ENCODE measurements at places on chromosomes 5 and 9. TPM values are rescaled to one million over a fixed set of nuclear protein-coding genes. Genes with fewer than 3 reads are reported as not detected.

The C9orf50 gene
- not detected for total RNA-seq

The IFNB1 gene
- total RNA-seq = not detected

The RABL6 gene
- total RNA-seq = 68.2 TPM

The MOB3B gene
- 17.8 TPM for total RNA-seq

The GRXCR2 gene
- not detected for total RNA-seq

The PAXX gene
- 53.1 TPM for total RNA-seq

The FOXD4 gene
- total RNA-seq = 0.75 TPM

The KLF4 gene
- total RNA-seq = 143 TPM

The MYOZ3 gene
- 1.7 TPM for total RNA-seq

The DOLPP1 gene
- total RNA-seq = 13.2 TPM

The FBLL1 gene
- not detected for total RNA-seq

- H3K4me3 ChIP-seq = no peak overlapping the region
- H3K27ac ChIP-seq = no peak overlapping the region
- DNase-seq = no peak
These were observed 26.7 kb downstream of the FOXI1 start for GRCh38 chr5:170132269-170132975.

DNA sequence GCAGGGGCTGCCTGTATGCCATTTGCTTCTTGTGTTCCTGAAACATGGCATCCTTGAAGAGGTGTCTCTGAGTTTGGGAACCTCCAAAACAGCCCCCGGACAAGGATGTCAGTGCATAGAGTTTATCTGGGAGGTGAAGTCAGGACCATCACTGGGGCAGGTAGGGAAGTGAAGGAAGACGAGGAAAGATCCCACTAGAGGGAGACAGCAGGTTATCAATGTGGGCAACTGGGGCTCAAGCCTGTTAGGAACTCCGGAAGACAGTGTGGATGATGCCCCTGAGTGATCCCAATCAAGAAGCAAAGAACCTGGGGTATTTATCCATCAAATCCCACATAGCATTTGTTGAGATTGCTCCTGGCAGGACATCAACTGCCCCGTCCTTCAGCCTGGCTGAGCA, 233.1 kb downstream of the AGTPBP1 start:
- H3K36me3 ChIP-seq = no peaks in the 10 kb centered on the region
- H3K4me1 ChIP-seq = no peaks in the 10 kb centered on the region
- no peak for DNase-seq
- no peak overlapping the region for H3K27ac ChIP-seq

GRCh38 chr5:134877159-134877558, 3.0 kb downstream of the TXNDC15 start:
- H3K27me3 ChIP-seq = no peaks in the 10 kb centered on the region
- no peak overlapping the region for H3K4me3 ChIP-seq
- no peaks in the 10 kb centered on the region for H3K36me3 ChIP-seq
- H3K4me1 ChIP-seq = peaks cover 14% of the 10 kb centered on the region

- H3K4me3 ChIP-seq = no peak overlapping the region
- no peaks in the 10 kb centered on the region for H3K27me3 ChIP-seq
- H3K27ac ChIP-seq = no peak overlapping the region
- no peaks in the 10 kb centered on the region for H3K4me1 ChIP-seq
These were observed 336.4 kb upstream of the MPDZ start for GRCh38 chr9:13615660-13616490.

GRCh38 chr9:137900584-137901310, 23.2 kb downstream of the CACNA1B start:
- no peaks in the 10 kb centered on the region for H3K4me1 ChIP-seq
- no peaks in the 10 kb centered on the region for H3K36me3 ChIP-seq
- peak; percentile 23 for DNase-seq
- H3K4me3 ChIP-seq = no peak overlapping the region

DNA sequence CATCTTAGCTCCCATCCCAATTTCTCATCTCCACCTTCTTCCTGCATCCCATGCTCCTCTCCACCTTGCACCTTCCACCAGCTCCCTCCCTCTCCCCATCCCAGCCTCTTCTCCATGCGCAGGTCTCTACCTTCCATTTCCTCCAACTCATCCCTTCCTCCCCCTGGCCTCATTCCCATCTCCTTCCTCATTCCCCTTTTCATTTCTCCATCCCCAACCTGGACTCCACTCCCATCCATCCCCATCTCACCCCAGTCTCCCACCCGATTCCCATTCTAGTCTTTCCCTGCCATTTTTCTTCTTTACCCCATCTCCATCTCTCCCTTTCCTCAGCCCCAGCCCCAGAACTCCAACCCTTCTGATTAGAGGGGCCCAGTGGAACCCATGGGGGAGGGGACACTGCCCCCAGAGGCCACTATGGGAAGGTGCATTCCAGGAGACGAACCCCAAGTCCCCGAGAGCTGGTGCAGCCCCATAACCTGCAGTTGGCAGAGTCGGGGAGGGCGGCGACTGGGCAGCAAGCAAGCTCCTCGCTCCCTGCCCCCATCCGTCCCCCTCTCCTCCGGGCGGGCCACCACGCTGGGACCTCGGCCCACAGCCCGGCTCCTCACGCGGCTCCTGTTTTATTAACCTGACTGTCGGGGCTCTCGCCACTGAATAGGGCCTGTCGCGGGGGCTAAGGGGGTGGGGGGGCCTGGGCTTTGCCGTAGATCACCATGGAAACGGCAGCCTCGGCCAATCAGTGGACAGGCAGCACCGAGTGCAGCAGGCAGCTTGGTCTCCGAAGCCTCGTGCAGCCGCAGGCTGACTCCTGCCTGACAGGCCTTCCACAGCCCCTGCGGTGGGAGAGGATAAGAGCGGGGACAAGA, 66.7 kb downstream of the PCDH1 start:
- H3K27ac ChIP-seq = no peak overlapping the region
- peaks cover 10% of the 10 kb centered on the region for H3K27me3 ChIP-seq
- no peaks in the 10 kb centered on the region for H3K36me3 ChIP-seq

- peaks cover 14% of the 10 kb centered on the region for H3K4me1 ChIP-seq
- no peak overlapping the region for H3K27ac ChIP-seq
- H3K27me3 ChIP-seq = no peaks in the 10 kb centered on the region
- DNase-seq = no peak
- H3K4me3 ChIP-seq = no peak overlapping the region
These were observed 173.1 kb upstream of the IER5L start for GRCh38 chr9:129351058-129351641.

- H3K27me3 ChIP-seq = no peaks in the 10 kb centered on the region
- no peak overlapping the region for H3K27ac ChIP-seq
- no peaks in the 10 kb centered on the region for H3K4me1 ChIP-seq
- H3K36me3 ChIP-seq = peaks cover 22% of the 10 kb centered on the region
These were observed 21.3 kb upstream of the TMOD1 start for GRCh38 chr9:97480174-97480573.

DNA sequence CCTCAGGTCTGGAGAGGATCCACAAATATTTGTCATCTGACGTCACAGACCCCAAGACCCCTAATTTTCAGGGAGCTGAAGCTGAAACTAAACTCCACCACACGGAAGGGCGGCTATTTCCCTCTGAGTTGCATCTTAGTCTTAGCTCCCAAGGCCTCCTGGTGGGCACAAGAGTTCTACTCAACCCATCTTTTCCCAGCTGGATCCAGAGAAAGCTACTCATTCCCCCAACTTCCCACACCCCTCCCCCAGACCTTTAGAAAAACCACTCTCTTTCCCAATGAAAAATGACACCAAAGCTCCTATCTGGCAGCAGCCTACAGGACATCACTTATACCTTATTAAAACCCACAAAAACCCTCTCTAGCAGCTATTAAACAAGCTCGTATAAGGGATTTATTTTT, 67.1 kb upstream of the SLC1A1 start:
- no peak overlapping the region for H3K4me3 ChIP-seq
- H3K36me3 ChIP-seq = no peaks in the 10 kb centered on the region
- H3K27ac ChIP-seq = no peak overlapping the region
- no peak for DNase-seq
- H3K27me3 ChIP-seq = no peaks in the 10 kb centered on the region

DNA sequence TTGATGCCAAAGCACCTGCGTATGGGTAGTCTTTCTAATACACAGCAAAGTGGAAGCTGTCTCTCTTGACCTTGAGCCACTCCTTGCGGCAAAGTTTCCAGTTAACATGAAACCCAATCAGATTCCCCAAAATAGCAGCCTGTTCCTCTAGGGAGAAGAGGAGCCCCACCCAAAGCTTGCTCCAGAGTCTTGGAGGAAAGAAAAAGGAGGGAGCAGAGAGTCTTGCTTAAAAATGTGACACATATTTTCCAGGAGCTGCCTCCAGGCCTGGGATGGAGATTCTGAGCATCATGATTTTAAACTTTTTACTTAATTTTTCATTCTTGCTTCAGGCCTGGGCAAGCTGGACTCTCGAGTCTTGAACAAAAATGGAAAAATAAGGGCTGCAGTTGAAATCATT, 223.5 kb upstream of the TNC start:
- no peaks in the 10 kb centered on the region for H3K4me1 ChIP-seq
- H3K27me3 ChIP-seq = no peaks in the 10 kb centered on the region
- no peak overlapping the region for H3K27ac ChIP-seq
- H3K4me3 ChIP-seq = no peak overlapping the region
- H3K36me3 ChIP-seq = no peaks in the 10 kb centered on the region

DNA sequence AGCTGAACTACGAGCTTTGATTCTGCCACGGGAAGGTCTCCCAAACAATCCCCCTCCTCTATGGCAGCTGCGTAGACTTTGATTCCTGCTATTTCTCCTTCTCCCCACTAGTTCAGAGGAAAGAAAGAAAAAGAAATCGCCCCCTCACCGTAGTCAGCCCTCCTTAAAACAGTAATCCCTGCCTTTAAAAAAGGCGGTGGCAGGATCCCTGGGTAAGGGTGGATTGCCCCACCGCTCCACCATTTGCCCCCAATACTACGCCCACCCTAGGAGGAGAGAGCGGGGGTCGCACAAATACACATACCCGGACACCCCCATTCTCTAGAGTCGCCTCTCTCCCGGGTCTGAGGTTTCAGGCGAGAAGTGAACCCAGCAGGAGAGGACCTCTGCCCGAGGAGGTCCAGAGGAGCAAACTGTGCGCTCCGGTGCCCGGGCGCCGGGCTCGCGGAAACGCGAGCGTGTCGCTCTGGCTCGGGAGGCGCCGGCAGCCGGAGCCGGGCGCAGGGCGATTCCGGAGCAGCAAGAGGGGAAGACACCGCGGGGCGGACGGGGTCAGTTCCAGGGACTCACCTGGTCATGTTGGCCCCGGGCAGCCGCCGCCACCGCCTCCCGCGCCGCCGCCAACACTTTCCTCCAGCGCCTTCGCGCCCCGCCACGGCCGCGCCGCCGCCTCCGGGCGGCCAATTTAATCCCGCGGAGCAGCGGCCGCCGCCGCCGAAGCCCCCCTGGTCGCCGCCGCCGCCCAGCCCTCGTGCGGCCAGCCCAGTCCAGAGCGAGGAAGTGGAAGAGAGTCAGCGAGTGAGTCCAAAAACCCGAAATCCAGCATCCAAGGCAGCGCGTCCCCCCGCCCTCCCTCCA, 1057.7 kb upstream of the DMAC1 start:
- H3K36me3 ChIP-seq = no peaks in the 10 kb centered on the region
- no peak overlapping the region for H3K27ac ChIP-seq
- DNase-seq = peak; percentile 65
- H3K4me3 ChIP-seq = peak overlapping the region; percentile 56

Data from upper lobe of right lung (tissue), 1 donor.